ENCODE measurements at places on chromosomes 6 and 20. TPM values are rescaled to one million over a fixed set of nuclear protein-coding genes. Genes with fewer than 3 reads are reported as not detected.

Gene PRL
- total RNA-seq, result not detected

Gene CLPSL1
- not detected for total RNA-seq

Gene SLC17A3
- total RNA-seq, result not detected

Gene PRDM13
- not detected for total RNA-seq

Gene LPA
- not detected for total RNA-seq

Gene CTAGE9
- total RNA-seq, result not detected
